Activated CD8-positive, alpha-beta memory T cell treated with anti-CD3 and anti-CD28 coated beads for 1 hour (primary cell): ENCODE measurements at places on chromosomes 3 and 15.

DNA sequence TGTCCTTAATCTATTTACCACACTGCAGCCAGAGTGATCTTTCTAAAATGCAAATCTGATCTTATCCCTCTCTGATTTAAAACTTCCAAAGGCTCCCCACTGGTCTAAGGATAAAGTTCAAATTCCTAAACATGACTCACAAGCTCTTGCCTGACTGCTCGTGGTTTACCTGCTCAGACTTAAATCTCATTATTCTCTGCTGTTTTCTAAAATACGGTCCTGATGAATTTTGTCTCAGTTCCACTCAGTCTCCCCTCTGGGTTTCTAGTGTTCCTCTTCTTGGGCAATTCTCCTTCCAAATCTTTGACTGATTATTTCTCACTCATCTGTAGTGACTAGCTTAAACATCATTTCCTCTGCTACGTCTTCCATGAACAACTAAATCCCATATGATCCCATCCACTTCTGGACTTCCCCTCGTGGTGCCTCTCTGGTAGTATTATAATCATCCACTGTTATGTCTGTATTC lies 108.3 kb downstream of the P3H2 start:
- DNase-seq, result no peak

- DNase-seq, result peak; percentile 84
Measured at GRCh38 chr3:44861412-44862225, at the start of gene TMEM42. Gene TMEM42 (plus strand): TSS chr3:44861912. CDS start chr3:44861925, 13 bp downstream.

- no peak for DNase-seq
Measured at GRCh38 chr3:66400411-66401156, 100.2 kb downstream of the LRIG1 start.

DNA sequence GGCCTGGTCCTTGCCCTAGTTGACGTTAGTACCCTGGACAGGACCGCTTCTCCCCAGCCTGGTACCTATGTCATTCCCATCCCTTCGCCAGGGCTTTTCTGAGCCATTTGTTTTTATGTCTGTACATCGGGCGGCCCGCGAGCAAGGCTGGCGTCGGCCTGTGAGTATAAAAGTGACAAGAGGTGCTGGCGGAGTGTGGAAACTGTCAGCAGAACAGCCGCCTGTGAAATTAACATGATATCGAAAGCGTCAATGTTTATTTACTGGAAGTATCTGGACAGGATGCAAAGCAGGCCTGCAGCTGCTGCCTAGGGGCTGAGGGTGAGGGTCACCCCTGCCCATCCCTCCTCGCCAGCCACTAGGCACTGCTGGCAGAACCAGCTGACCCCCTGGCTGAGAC lies 33.4 kb downstream of the LINGO1 start:
- DNase-seq, result no peak

GRCh38 chr15:57923306-57923705 lies 142.2 kb downstream of the ALDH1A2 start:
- DNase-seq, result no peak

- DNase-seq, result no peak
Measured at GRCh38 chr3:73255609-73256029, 194.2 kb downstream of the EBLN2 start.

- DNase-seq, result no peak
Measured at GRCh38 chr3:54681706-54682105, 246.2 kb downstream of the LRTM1 start.

GRCh38 chr15:67753891-67754290 lies 71.4 kb upstream of the SKOR1 start:
- no peak for DNase-seq

- DNase-seq, result no peak
Measured at GRCh38 chr3:134464064-134464688, 21.6 kb downstream of the ANAPC13 start.

DNA sequence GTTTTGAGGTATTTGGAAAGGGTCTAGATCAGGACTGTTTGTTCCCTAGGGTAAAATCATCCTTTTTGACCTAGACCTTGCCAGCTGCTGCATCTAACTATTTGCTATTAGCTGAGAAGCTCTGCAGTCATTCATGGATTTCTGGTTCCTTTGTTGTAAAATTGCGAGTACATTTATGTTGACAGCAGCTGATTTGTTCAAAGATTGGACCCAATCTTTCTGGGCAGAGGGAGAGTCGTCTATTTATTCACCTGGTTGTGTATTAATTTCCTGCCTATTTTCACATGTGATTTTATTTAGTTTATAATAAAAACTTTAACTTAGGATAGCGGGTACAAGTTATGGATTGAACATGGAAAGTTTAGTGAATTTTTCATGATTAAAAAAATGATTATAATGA lies 236.3 kb downstream of the CNTN4 start:
- no peak for DNase-seq

GRCh38 chr15:66592505-66593218 lies 26.9 kb upstream of the LCTL start:
- no peak for DNase-seq

GRCh38 chr15:75517233-75517632 lies 61.9 kb downstream of the PTPN9 start:
- no peak for DNase-seq

- no peak for DNase-seq
Measured at GRCh38 chr15:54187325-54187724, 209.1 kb downstream of the UNC13C start.

- no peak for DNase-seq
Measured at GRCh38 chr15:69941706-69942495, 155.8 kb downstream of the TLE3 start.
